Right forelimb (tissue), 1 donor: ENCODE measurements at places on chromosomes 2 and 18.

DNA sequence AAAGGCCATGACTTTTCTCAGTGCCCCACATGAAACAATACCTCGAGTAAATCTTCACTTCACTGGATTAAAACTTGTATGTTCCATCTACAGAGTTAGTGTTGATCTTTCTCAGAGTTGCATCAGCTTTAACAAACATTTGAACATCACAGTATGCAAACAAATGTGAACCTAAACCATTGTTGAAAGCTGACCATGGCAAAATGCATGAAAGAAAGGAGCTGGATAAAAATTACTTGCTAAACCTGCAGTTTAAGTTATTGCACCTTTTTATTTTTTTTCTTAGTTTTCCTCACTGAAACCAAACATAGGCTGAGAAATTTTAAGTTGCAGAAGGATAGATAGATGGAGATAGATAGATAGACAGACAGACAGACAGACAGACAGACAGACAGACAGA is 107.2 kb upstream of the UGP2 start:
- DNase-seq, result no peak

DNA sequence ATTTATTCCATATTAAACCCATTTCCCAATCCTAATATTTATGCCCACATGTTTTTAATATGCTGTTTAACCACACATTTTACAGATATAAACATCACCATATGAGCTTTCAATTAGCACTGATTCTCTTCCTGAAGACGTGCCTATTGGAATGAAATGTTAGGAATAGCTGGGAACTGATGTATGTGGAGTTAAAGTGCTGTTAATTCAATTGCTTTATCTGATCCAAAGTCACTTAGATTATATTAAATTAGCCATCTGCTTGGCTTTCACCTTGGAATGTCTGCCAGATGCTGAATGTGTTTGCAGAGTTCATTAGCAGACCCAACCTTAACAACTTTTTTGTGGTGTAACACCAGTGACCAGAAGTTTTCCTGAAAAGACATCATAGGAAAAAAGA is 942.9 kb upstream of the KLHL29 start:
- no peak for DNase-seq

DNA sequence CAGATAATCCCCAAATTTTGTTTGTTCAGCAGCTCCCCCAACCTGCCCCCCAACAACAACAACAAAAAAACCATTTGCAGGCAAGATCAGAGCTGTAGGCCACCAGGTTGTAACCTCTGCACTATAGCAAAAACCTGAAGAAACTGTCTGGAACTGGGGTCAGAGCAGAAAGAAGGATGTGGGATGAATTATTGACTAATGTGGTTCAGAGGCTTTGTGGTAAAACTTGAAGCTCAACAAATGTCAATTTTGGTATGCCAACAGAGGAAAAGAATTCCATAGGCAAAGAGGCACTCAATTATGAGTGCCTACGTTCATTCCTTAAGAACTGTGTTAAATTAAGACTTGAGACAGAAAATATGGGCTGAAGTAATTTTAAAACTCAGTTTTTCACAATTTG is 255.1 kb downstream of the STK39 start:
- DNase-seq, result no peak

DNA sequence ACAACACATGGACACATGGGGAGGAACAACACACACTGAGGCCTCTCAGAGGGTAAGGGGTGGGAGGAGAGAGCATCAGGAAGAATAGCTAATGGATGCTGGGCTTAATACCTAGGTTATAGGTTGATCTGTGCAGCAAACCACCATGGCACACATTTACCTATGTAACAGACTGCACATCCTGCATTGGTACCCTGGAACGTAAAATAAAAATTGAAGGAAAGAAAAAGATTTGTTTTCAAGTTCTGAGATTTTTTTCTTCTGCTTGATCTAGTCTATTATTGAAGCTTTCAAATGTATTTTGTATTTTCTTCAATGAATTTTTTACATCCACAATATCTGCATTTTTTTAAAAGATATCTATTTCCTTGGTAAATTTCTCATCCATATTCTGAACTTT is 59.3 kb upstream of the SLC4A10 start:
- no peak for DNase-seq

DNA sequence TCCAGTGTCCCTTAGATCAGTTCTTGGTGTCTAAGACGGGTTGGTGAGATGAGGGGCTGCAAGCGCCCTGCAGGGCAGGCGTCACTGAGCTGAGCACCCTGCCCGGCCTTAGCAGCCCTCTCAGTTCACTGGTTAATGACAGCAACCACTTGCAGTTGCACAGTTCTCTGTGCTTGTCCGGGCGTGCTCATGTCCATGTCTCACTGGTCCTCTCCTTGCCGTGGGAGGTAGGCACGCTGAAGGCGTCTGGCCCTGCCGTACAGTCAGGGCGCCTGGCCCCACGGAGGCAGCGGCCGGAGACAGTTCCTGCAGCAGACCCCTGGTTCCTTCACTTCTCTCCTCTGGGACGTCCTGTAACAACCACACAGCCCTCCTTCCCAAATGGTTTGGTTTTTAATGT is 75.3 kb downstream of the ARHGEF4 start:
- DNase-seq, result no peak

GRCh38 chr2:95278051-95278471 is 3.8 kb downstream of the PROM2 start:
- DNase-seq, result no peak

DNA sequence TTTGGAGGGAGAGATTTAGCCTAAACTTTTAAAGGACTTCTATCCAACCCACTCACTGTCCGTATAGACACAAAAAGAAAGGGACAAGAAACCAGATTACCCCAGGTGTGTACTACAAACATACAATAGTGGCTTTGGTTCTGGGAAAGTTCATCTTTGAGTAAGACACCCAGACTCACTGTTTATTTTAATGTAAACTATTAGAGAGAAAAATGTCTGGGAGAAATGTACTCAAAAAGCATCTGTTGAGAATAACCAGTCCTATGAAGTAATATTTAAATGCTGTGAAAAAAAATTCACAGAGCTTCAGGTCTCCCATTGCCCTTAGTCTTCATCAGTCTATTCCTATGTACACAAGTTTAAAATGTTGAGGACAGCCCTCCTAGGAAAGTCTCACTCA is 107.5 kb downstream of the SLC8A1 start:
- DNase-seq, result no peak
